ENCODE measurements at places on chromosomes 13 and 19. TPM values are rescaled to one million over a fixed set of nuclear protein-coding genes. Genes with fewer than 3 reads are reported as not detected.
A peak's percentile ranks its signal among the peaks of the same experiment; 100 is the strongest.

GRCh38 chr13:45930177-45930576 lies 78.6 kb upstream of the SIAH3 start:
- no peak for DNase-seq

- DNase-seq, result no peak
These were observed 8.3 kb upstream of the CDC42EP5 start for GRCh38 chr19:54481326-54481930.

DNA sequence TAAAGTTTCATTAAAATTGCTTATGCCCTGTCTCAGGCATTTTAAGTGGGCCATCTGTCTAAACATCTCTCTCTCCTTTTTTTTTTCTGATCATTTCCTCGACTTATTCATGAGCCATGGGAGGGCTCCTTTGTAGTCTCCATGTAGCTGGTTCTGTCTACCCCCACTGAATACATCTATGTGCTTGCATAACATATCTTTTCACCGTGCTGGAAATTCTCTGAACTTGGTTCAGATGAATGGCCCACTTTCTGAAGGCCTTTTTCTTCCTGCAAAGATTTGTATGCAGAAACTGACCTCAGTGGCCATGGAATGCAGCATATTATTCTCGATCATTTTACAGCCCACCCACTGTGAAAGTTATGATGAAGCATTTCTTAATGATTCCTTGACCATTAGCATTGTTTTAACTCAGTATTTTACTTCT lies 225.3 kb downstream of the GGACT start:
- DNase-seq, result no peak

DNA sequence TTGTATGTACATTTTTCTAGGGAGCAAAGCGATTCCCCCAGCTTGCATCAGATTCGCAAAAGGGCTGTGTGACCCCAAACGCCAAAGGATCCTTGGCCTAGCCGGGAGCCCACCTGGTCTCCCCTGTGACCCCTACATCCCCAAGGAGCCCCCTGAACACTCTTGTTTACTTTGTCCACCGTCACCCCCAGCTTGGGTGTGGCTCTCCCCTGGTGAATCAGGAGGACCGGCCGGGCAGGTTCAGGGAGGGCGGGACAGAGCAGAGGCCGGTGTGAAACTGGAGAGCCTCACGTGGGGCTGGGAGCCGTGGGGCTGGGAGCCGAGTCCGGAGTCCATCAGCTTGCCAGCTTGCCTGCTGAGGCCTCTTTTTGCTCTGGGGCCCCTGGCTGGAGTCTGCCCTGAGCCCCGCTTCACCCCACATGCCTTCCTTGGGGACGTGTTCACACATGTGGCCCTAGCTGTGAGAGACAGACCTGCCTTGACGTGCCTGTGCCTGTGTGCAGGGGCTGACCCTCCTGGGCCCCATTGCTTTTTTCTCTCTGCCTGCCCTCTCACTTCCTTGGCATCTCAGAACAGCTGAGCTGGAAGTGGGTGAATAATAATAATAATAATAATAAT lies 2.0 kb downstream of the ITPKC start:
- peak; percentile 78 for DNase-seq

- no peak for DNase-seq
These were observed 25.9 kb upstream of the NAPA start for GRCh38 chr19:47540748-47541147.

DNA sequence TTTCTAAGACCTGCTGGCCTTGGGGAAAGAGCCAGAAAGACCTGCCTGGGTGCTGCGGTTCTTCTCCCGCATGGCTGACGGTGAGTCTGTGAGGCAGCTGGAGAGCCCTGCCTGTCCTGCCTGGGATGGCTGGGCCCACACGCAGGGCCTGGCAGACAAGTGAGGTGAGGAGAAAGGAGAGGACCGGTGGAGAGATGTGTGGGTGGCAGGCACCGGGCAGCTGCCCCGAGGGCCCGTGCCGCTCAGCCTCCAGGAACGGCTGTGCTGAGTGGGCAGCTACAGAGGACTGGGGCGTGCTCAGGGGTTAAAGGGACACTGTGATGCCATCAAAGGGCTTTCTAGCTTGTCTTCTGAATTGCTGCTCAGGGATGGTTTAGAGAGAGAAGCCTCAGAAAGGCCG lies 53.8 kb downstream of the MLLT1 start:
- DNase-seq, result no peak

GRCh38 chr13:23630349-23631093 lies 60.3 kb downstream of the TNFRSF19 start:
- no peak for DNase-seq

GRCh38 chr19:14686411-14686810 lies 3.4 kb upstream of the ZNF333 start:
- no peak for DNase-seq

DNA sequence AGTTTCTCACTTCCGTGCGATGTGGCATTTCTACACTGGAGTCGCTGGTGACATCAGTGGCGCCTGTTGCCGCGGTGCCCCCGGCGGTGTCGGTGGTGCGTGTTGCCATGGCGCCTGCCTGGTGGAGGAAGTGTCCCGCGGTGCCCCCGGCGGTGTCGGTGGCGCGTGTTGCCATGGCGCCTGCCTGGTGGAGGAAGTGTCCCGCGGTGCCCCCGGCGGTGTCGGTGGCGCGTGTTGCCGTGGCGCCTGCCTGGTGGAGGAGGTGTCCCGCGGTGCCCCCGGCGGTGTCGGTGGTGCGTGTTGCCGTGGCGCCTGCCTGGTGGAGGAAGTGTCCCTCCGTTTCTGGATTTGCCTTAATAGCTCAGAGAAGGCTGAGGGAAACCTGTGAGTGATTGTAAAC lies 127.6 kb downstream of the KDM4B start:
- DNase-seq, result no peak

- DNase-seq, result peak; percentile 45
These were observed 2.6 kb downstream of the BBC3 start for GRCh38 chr19:47228168-47228936.

- DNase-seq, result no peak
These were observed 208.8 kb downstream of the SLITRK6 start for GRCh38 chr13:85590231-85590931.

GRCh38 chr19:43555185-43555770 lies 20.0 kb downstream of the XRCC1 start:
- DNase-seq, result peak; percentile 50

DNA sequence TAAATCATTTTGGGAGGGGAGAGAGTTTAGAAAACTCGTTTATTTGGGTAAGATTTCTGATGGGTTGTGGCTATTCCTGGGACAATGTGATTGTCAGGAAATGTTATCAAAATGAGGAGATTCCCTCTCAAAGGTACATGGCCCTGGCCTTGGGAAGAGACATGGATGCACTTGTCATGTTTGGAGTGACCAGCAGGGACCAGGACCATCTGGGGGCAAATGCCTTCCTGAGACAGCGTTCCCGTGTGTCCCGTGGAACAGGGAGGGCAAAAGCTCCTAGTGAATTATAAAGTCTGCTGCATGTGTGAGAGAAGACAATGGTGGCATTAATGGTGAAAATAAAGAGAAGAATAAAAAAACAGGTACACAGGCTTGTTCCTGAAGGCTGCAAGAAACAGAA lies 317.3 kb downstream of the ZNF536 start:
- peak; percentile 43 for DNase-seq

GRCh38 chr13:32642316-32642715 lies 56.1 kb downstream of the PDS5B start:
- DNase-seq, result no peak

DNA sequence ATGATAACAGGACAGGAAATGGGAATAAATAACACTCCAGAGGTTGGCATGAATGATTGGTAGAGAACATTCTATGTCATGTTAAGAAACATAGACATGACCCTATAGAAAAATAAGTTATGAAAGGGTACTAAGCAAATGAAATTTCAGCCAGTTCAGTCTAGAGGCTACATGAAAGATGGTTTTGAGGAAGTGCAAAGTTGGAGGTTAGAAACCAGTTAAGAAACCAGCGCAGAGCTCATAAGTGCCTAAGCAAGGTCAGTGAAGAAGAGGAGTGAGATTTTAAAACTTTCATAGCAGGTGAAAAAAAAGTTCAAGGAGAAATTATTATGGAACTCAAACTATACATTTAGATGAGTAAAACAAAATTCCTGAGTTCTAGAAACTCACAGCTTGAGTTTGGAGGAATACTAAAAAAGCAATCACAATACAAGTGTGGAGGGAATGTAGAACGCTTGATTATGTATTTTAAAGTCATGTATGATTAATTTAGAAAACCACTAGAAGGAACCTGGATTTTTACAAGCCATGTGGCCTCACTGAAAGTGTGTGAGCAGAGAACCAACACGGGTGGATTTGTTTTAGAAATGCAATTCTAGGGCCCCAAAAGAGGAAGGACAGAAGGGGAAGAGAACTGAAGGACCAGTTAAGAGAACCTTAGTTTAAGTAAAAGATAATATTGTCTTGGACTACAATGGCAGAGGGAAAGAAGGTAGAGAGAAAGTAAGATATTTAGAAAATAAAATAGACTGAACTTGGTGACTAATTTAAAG lies 162.4 kb downstream of the PCDH20 start:
- no peak for DNase-seq

DNA sequence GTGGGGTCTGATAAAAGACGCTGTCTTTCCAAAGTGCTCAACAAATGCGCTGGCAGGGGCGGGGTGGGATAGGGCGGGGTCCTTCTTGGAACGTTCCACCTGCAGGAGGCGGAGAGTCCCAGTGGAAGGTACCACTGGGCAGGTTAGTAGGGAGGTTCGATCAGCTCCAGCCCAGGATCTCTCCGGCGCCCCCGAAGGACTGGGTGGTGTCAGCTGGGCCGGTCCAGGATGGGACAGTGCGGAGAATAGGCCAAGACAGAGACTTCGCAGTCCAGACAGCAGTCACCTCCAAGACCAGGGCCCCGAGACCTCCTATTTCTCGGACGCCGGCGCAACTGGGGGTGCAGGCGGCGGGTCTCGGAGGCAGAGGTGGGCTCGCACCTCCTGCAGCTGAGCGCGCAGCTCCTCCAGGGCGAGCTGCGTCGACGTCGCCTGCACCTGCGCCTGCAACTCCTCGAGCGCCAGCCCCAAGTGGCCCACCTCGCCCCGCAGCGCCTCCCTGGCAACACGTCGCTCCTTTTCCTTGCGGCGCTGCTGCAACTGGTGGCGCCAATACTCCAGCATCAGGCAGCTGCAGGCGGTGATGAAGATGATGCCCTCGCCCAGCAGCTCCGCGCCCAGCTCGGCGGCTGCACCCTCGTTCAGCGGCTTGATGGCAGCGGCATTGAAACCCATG lies 21.6 kb downstream of the VASP start:
- no peak for DNase-seq

DNA sequence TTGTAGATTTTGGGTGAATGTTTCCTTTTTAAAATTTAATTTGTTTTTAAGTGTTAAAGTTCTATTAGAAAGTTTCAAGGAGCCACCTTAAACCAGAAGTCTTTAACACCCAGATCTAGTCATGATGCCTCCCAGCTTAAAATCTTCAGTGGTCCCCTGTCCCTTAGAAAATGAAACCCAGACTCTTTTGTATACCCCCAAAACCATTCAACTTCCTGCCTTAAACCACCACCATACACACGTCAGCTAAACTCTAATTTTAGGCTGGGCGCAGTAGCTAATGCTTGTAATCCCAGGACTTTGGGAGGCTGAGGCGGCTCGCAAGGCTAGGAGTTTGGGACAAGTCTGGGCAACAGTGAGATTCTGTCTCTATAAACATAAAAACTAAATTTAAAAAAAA lies 37.9 kb downstream of the N4BP2L1 start:
- no peak for DNase-seq

GRCh38 chr19:4388337-4389063 lies 11.8 kb downstream of the SH3GL1 start:
- no peak for DNase-seq

DNA sequence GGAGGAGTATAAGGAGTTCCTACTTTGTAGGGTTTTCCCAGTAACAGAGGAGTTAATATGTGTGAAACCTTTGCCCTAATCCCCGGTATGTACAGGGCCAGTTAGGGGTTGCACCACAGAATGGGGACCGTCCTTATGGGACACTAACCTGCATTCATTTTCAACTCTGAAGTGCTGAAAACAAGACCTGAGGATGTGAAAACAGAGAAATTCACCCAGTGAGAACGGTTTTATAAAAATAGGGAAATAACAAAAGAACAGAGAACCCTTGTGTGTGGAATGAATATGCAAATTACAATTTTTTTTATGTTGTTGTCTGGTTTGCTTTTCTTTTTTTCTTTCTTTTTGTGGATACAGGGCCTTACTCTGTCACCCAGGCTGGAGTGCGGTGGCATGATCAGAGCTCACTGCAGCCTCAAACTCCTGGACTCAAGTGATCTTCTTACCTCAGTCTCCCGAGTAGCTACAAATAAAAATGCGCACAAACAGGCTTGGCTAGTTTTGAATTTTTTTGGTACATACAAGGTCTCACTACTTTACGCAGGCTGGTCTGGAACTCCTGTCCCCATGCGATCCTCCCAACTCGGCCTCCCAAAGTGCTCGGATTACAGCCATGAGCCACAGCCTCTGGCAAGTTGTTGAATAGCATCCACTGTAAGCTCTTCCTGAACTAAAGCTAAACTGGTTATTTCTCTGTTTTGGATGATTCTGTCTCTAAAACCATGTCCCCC lies 10.6 kb downstream of the CLC start:
- no peak for DNase-seq

DNA sequence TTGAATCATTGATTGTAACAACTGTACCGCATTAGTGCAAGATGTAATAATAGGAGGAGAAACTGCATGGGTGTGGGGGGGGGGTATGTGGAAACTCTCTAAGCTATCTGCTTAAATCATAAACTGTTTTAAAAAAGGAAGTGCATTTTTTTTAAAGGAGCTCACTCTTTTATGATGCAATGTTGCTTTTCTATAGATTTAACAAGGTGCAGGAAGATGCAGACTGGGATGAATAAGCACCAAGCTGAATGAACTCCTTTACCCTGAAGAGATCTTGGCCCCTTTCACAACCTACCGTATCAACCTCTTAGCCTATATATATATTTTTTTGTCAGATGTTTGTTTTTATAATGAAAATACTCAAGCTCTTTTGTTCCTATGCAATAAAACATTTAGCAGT lies 95.9 kb downstream of the AKAP11 start:
- DNase-seq, result no peak

GRCh38 chr13:73235385-73235784 lies 176.6 kb downstream of the KLF5 start:
- DNase-seq, result no peak

GRCh38 chr19:45900738-45901431 lies 1.5 kb downstream of the MYPOP start:
- no peak for DNase-seq

GRCh38 chr13:62209529-62209928 lies 793.9 kb upstream of the PCDH20 start:
- DNase-seq, result no peak

GRCh38 chr13:21077076-21077787 lies 15.8 kb upstream of the LATS2 start:
- no peak for DNase-seq

GRCh38 chr13:47503475-47503874 lies 497.6 kb downstream of the SUCLA2 start:
- DNase-seq, result no peak

GRCh38 chr13:85806553-85807175 lies 7.4 kb upstream of the SLITRK6 start:
- DNase-seq, result no peak

GRCh38 chr13:21240586-21240985 lies 64.1 kb downstream of the MRPL57 start:
- no peak for DNase-seq

The CGB8 gene
- not detected for total RNA-seq

The ZNF471 gene
- total RNA-seq, result 3.2 TPM

The RAB3D gene
- total RNA-seq, result 93.9 TPM

The IRF2BP1 gene
- total RNA-seq, result 44.0 TPM

The LAIR1 gene
- 0.38 TPM for total RNA-seq

The MBD3L3 gene
- total RNA-seq, result not detected

The C19orf81 gene
- total RNA-seq, result 1.4 TPM
